ENCODE measurements at places on chromosomes 4 and X. TPM values are rescaled to one million over a fixed set of nuclear protein-coding genes. Genes with fewer than 3 reads are reported as not detected.

TREX2 gene
- total RNA-seq, result 3.8 TPM

GRCh38 chr4:100828986-100829685 lies 311.3 kb upstream of the EMCN start:
- no peak overlapping the region for H3K27ac ChIP-seq
- DNase-seq, result no peak
- no peaks in the 10 kb centered on the region for H3K36me3 ChIP-seq
- H3K27me3 ChIP-seq, result no peaks in the 10 kb centered on the region
- H3K4me1 ChIP-seq, result no peaks in the 10 kb centered on the region

SYNPO2 gene
- 0.35 TPM for total RNA-seq

DNA sequence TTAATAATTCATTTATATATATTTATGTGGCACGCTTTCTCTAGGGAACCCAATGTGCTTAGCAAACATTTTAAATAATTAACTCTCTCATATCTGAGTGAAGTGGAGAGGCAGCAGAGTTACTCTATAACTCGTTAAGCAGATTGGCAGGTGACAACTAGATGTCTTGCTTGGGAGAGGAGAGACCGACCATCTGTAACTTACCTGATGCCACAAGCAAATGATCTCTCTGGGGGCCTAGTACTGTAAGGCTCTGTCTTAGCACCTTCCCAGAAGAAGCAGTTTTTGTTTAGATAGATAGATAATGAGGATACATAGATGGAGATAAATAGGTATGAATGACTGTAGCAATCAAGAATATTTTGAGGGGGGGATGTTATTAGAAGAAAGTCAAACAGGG lies 11.9 kb upstream of the SEL1L3 start:
- no peaks in the 10 kb centered on the region for H3K36me3 ChIP-seq
- H3K27me3 ChIP-seq, result no peaks in the 10 kb centered on the region
- no peak overlapping the region for H3K4me3 ChIP-seq
- no peaks in the 10 kb centered on the region for H3K4me1 ChIP-seq
- H3K27ac ChIP-seq, result no peak overlapping the region

- no peaks in the 10 kb centered on the region for H3K27me3 ChIP-seq
- no peaks in the 10 kb centered on the region for H3K36me3 ChIP-seq
- no peak overlapping the region for H3K27ac ChIP-seq
Measured at GRCh38 chrX:149213264-149213663, 291.8 kb downstream of the IDS start.

GRCh38 chr4:123802933-123803332 lies 406.3 kb downstream of the SPRY1 start:
- DNase-seq, result no peak
- H3K36me3 ChIP-seq, result no peaks in the 10 kb centered on the region
- H3K4me3 ChIP-seq, result no peak overlapping the region
- no peak overlapping the region for H3K27ac ChIP-seq
- no peaks in the 10 kb centered on the region for H3K27me3 ChIP-seq
- H3K4me1 ChIP-seq, result no peaks in the 10 kb centered on the region

GRCh38 chr4:187415231-187415630 lies 580.3 kb upstream of the ZFP42 start:
- DNase-seq, result no peak
- H3K27ac ChIP-seq, result no peak overlapping the region
- H3K4me1 ChIP-seq, result no peaks in the 10 kb centered on the region
- H3K4me3 ChIP-seq, result no peak overlapping the region
- no peaks in the 10 kb centered on the region for H3K36me3 ChIP-seq
- no peaks in the 10 kb centered on the region for H3K27me3 ChIP-seq

GAGE1 gene
- total RNA-seq, result not detected

DNA sequence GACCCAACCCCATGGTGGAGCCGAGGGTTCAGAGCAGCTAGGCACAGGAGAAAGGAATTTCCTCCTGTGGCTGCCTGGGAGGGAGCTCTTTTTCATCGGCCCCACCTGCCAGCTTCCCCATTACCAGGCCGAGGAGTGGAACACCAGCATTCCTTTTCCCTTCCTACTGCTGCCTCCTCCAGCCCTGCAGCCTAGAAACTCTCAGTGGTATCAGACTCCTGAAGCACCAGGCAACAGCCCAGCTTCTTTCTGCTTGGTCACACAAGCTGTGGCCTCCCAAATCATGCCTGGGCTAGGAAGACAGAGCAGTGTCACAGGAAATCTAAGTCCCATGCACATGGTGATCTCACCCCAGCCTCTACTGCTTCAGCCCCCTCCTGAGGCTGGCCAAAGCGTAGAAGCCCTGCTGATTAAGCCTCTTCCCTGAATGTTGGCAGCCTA lies 30.1 kb downstream of the RTL5 start:
- H3K27ac ChIP-seq, result peak overlapping the region; percentile 78
- H3K4me1 ChIP-seq, result peaks cover 30% of the 10 kb centered on the region
- DNase-seq, result no peak
- H3K36me3 ChIP-seq, result no peaks in the 10 kb centered on the region
- no peaks in the 10 kb centered on the region for H3K27me3 ChIP-seq

DNA sequence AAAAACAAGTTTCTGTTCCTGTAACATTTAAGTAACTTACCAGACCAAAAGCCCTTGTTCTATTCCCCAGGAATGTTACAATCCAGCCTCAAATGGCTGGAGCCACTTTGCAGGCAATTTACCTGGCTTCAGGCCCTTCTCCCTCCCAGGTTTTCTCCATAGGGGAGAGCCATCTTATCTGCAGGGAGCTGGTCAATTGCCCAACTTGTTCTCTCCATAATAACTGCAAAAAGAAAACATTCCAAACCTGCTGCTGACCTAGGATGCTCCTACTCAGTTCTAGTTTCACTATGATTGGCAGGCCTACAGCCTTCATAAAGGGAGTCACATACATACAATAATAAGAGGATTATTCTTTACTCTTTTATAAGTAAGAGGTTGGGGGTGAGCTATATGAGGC lies 670.7 kb downstream of the PCDH7 start:
- H3K27me3 ChIP-seq, result no peaks in the 10 kb centered on the region
- no peaks in the 10 kb centered on the region for H3K4me1 ChIP-seq

- H3K27me3 ChIP-seq, result no peaks in the 10 kb centered on the region
- DNase-seq, result no peak
- no peak overlapping the region for H3K27ac ChIP-seq
- no peak overlapping the region for H3K4me3 ChIP-seq
- H3K36me3 ChIP-seq, result no peaks in the 10 kb centered on the region
Measured at GRCh38 chrX:47080215-47080914, 2.1 kb downstream of the RGN start.

GRCh38 chr4:184331268-184331995 lies 113.8 kb upstream of the ENPP6 start:
- DNase-seq, result no peak
- H3K36me3 ChIP-seq, result no peaks in the 10 kb centered on the region
- H3K4me3 ChIP-seq, result no peak overlapping the region
- no peaks in the 10 kb centered on the region for H3K27me3 ChIP-seq
- H3K27ac ChIP-seq, result no peak overlapping the region
- peaks cover 7% of the 10 kb centered on the region for H3K4me1 ChIP-seq

SSX1 gene
- not detected for total RNA-seq

- H3K27me3 ChIP-seq, result no peaks in the 10 kb centered on the region
- no peak overlapping the region for H3K4me3 ChIP-seq
- peaks cover 8% of the 10 kb centered on the region for H3K36me3 ChIP-seq
Measured at GRCh38 chr4:152508386-152508785, 27.5 kb downstream of the FBXW7 start.

DNA sequence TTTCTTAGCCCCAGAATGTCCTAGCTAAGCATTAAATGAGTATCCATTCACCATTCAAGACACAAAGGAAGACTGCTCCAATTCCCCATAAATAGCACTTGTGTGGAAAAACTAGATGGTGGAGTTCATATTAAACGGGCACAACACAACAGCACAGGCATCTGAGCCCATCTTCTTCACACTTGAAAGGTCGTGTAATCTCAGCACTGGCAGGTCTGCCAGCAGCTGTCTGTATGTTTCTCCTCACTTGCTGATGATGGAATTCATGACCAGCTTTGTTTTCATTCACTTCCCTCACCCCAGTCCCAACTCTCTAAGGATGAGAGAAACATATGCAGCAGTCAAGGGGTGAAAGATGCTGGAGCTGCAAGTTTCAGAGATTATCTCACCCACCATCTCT lies 148.7 kb downstream of the AFAP1 start:
- no peaks in the 10 kb centered on the region for H3K4me1 ChIP-seq
- no peak overlapping the region for H3K27ac ChIP-seq

CDKL2 gene
- total RNA-seq, result 0.30 TPM

- H3K36me3 ChIP-seq, result no peaks in the 10 kb centered on the region
- no peaks in the 10 kb centered on the region for H3K27me3 ChIP-seq
- DNase-seq, result no peak
- H3K4me1 ChIP-seq, result peaks cover 2% of the 10 kb centered on the region
- H3K4me3 ChIP-seq, result no peak overlapping the region
Measured at GRCh38 chrX:69291116-69291515, 125.9 kb upstream of the PJA1 start.

PLAC1 gene
- not detected for total RNA-seq

- H3K27me3 ChIP-seq, result no peaks in the 10 kb centered on the region
- H3K27ac ChIP-seq, result no peak overlapping the region
- H3K36me3 ChIP-seq, result no peaks in the 10 kb centered on the region
- H3K4me3 ChIP-seq, result no peak overlapping the region
Measured at GRCh38 chrX:13533726-13534125, 35.7 kb upstream of the EGFL6 start.

GRCh38 chrX:153476666-153477363 lies 6.4 kb upstream of the HAUS7 start:
- H3K27ac ChIP-seq, result no peak overlapping the region
- DNase-seq, result no peak
- peaks cover 8% of the 10 kb centered on the region for H3K4me1 ChIP-seq
- no peaks in the 10 kb centered on the region for H3K36me3 ChIP-seq

NXF2 gene
- not detected for total RNA-seq

AADAT gene
- not detected for total RNA-seq

NWD2 gene
- total RNA-seq, result not detected

RNF128 gene
- total RNA-seq, result not detected

- H3K27me3 ChIP-seq, result no peaks in the 10 kb centered on the region
- H3K4me3 ChIP-seq, result no peak overlapping the region
- H3K36me3 ChIP-seq, result no peaks in the 10 kb centered on the region
- no peak for DNase-seq
- H3K27ac ChIP-seq, result peak overlapping the region; percentile 69
Measured at GRCh38 chr4:152081024-152081423, 320.2 kb upstream of the GATB start.

AFAP1 gene
- 5.0 TPM for total RNA-seq

HSFX1 gene
- 0.32 TPM for total RNA-seq

GRCh38 chrX:20383477-20383876 lies 116.8 kb upstream of the RPS6KA3 start:
- no peak overlapping the region for H3K27ac ChIP-seq
- H3K27me3 ChIP-seq, result peaks cover 2% of the 10 kb centered on the region
- no peak for DNase-seq

DNA sequence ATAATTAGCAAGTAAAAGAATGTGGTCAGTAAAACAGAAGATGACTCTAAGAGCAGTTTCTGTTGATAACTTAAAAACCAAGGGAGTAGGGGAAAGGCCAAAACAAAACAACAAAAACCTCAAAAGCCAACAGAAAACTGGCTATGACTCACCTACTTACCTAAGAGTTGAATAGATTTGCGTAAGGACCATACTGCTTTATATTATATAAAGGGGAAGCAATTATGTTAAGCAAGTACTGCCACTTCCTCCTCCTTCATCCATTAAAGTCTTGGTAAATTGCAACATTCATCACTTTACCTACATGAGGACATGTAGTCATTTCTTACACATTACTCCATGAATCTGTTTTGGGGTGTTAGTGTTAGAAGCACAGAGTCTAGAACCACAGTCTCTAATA lies 85.9 kb upstream of the FAM47A start:
- no peak overlapping the region for H3K4me3 ChIP-seq
- no peak overlapping the region for H3K27ac ChIP-seq
- no peak for DNase-seq
- no peaks in the 10 kb centered on the region for H3K4me1 ChIP-seq
- H3K36me3 ChIP-seq, result no peaks in the 10 kb centered on the region
- H3K27me3 ChIP-seq, result no peaks in the 10 kb centered on the region

- DNase-seq, result no peak
- H3K4me3 ChIP-seq, result no peak overlapping the region
- no peaks in the 10 kb centered on the region for H3K36me3 ChIP-seq
- no peak overlapping the region for H3K27ac ChIP-seq
- H3K4me1 ChIP-seq, result no peaks in the 10 kb centered on the region
Measured at GRCh38 chr4:186642998-186643397, 80.7 kb downstream of the FAT1 start.

DNA sequence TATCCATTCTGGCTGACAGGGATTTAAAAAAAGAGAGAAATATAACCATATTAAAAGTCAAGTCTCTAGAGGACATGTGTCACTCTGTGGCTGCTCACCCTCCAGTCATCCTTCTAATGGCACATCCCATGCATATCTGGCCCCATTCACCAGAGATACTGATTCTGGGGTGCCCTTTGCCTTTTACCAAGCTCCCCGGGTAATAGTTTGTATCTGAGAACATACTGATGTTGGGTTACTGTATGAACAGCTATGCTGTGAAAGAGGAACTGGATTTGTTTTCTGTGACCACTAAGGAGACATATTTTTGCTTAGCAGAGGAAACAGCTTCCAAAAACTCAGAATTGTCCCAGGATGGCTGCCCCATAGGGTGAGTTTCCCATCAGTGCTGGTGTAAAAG lies 56.0 kb downstream of the SAT1 start:
- no peak overlapping the region for H3K27ac ChIP-seq
- no peak for DNase-seq
- H3K36me3 ChIP-seq, result no peaks in the 10 kb centered on the region
- H3K4me3 ChIP-seq, result no peak overlapping the region
- H3K4me1 ChIP-seq, result no peaks in the 10 kb centered on the region

GRCh38 chr4:148441624-148441985 lies 609 bp downstream of the NR3C2 start:
- H3K4me3 ChIP-seq, result peak overlapping the region; percentile 91
- H3K27ac ChIP-seq, result no peak overlapping the region
- H3K36me3 ChIP-seq, result no peaks in the 10 kb centered on the region
- peaks cover 60% of the 10 kb centered on the region for H3K4me1 ChIP-seq
- peaks cover 6% of the 10 kb centered on the region for H3K27me3 ChIP-seq

DNA sequence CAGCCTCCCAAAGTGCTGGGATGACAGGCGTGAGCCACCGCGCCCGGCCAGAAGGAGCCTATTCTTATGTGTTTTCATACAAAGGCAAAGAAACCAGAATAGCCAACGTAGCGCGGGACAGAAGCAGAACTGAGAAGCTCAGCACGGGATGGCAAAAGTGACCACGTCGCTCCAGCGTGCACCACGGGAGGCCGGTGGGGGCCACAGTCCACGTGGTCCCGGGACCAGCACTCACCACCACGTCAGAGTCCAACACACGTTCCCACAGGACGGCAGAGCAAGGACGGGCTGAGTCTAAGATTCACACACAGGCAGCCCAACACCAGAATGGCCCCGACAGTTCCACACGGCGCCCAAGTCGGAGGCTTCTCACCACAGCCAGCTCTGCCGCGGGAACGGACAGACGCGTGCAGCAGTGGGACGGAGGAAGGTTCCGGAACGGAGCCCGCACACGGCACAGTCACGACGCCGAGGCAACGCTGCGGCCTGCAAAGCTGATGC lies 18.8 kb upstream of the GTPBP6 start:
- DNase-seq, result no peak
- H3K36me3 ChIP-seq, result no peaks in the 10 kb centered on the region
- no peak overlapping the region for H3K27ac ChIP-seq
- no peaks in the 10 kb centered on the region for H3K27me3 ChIP-seq

Measured in CD4-positive, CD25-positive, alpha-beta regulatory T cell (primary cell).